ENCODE measurements at places on chromosomes 13 and 19.
A peak's percentile ranks its signal among the peaks of the same experiment; 100 is the strongest.

GRCh38 chr19:6232601-6233055, 47.1 kb downstream of the MLLT1 start:
- peak; percentile 76 for DNase-seq

- peak; percentile 89 for DNase-seq
Measured at GRCh38 chr19:34712395-34713261, 21.4 kb upstream of the ZNF181 start.

DNA sequence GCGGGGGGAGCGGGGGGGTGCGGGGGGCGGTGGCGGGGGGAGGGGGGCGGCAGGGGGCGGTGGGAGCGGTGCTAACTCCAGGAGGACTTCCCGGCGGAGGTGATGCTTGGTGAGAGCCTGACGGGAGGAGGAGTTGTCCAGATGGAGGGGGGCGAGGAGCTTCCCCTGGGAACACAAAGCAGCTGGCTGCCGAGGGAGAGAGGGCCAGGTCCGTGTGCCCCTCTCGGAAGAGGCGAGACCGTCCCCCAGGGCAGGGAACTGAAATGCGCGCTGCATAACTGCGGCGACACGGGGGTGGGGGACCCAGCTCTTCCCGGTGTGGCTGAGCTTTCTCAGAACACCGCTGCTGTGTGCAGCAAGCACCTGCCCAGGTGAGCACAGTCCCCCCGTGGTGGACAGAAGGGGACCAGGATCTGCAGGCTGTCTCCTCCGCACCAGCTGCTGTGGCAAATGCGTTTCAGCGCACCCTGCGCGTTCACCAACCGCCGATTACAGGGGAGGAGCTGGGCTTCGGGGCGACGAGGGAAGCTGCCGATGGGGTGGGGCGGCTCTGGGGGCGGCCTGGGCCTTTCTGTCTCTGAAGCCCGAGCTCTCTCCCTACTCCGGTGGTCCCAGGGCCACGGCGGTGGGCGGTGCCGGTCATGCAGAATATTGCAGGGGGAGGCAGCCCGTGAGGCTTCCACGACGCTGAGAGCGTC, 54.7 kb upstream of the F7 start:
- DNase-seq: no peak

- DNase-seq: no peak
Measured at GRCh38 chr19:41545547-41545946, 30.4 kb upstream of the CEACAM21 start.

- DNase-seq: no peak
Measured at GRCh38 chr13:62193919-62194318, 778.3 kb upstream of the PCDH20 start.

- peak; percentile 41 for DNase-seq
Measured at GRCh38 chr13:104114101-104114500, 1047.9 kb upstream of the SLC10A2 start.

DNA sequence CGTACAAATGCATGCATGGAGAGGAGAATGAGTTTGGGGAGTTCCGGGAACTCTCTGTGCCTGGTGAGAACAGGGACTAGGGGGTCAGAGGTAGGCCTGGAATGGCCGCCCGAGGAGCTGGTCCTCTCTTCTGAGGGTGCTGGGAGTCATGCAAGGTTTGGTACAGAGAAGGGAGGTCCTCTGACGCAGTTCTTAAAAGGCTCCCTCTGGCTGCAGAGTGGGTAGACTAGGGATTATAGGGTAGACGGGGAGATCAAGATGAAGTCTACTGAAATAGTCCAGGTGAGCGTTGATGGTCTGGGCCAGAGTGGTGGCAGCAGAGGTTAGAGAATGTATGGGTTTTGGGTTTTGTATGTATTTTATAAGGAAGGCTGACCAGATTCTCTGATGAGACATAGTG, 796 bp downstream of the ZNF304 start:
- DNase-seq: peak; percentile 26

GRCh38 chr13:112943309-112944125, 25.5 kb upstream of the MCF2L start:
- DNase-seq: peak; percentile 20

DNA sequence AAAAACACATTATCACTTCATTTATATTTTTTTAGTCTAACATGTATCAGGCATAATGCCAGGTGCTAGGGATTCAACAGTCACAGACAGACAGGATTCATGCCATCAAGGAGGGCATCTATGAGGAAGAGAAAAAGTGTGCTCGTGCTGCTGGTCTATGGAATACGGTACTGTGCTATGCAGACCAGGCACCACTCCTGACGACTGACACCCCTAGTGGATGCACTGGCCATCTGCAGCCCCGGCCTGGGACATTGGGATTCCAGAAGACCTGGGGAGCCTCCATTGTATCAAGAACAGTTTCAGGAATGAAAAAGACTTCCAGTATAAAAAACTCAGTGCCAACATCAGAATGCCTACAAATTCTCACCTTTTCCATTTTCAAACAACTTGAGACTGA, 94.0 kb downstream of the KLF12 start:
- peak; percentile 34 for DNase-seq

- peak; percentile 81 for DNase-seq
Measured at GRCh38 chr13:48896312-48896711, 79.4 kb upstream of the FNDC3A start.

- DNase-seq: no peak
Measured at GRCh38 chr13:50788551-50789210, 54.8 kb downstream of the DLEU7 start.

DNA sequence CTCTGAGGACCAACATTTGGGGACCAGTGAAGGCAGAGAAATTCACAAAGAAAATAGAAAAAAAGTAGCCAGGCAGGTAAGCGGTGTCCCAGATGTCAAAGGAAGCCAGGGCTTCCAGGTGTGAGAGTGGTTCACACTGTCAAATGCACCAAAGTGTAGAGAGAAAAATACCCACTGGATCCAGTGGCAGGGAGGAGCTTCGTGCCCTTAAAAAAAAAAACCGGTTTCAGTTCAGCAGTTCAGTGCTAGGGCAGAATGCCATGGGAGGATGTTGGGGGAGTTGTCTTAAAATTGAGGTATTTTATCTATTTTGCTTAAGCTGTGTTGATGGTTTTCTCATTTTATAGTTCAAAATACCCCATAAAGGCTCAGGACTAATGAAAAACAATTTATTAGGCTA, 47.8 kb upstream of the C1QTNF9 start:
- peak; percentile 18 for DNase-seq

DNA sequence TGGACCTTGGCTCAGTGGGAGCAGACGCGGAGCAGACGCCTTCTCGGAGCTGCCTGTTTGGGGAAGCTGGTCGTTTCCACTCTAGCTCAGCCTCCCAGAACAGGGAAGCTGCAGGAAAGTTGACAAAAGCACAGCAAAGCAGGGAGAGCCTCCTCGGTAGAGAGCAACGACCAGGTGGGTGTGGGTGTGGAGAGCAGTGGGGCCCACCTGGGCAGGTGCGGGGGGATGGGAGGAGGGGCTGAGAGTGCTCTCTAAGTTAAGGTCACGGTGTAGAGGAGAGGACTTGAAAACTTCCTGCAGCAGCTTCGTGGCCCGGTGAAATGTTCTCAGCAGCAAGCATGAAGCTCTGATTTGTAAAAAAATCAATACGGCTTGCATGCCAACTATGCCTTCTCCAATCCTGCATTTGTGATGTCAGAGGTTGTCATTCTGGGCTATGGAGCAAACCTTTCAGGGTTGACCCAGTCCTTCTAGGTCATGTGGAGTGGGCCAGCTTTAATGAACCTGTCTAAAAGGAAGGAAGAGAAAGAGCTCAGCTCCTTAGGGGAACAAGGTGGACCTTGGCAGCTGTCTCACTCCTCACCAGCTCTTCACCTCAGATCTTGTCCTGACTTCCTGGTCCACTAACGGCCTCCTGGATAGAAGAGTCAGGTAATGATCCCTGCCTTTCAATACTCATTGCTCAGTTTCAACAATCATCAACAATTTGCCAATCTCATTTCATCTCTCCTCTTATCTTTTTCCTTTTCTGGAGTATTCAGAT, 85.8 kb upstream of the UBL3 start:
- DNase-seq: no peak

DNA sequence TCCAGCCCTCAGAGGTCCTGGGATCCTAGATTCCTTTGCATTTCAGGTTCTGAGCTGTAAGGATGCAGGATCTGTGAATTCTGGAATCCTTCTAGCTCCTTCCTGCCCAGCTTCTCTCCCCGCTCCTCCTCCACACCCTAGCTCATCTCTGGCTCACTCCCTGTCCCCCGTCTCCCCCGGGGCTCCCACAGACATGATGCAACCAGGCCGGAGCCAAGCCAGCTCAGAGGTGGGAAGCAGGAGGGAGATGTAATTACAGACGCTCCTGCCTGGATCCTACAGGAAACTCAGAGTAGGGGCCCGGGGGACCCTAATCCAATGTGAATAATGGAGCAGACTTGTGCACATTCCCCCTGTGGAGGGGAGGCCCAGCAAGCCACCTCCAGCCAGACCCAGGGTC, 4.5 kb downstream of the GNG8 start:
- DNase-seq: peak; percentile 55

- DNase-seq: no peak
Measured at GRCh38 chr13:40197936-40198595, 468.4 kb downstream of the FOXO1 start.

GRCh38 chr19:18257503-18258470, 16.5 kb downstream of the IQCN start:
- peak; percentile 25 for DNase-seq

- no peak for DNase-seq
Measured at GRCh38 chr19:50513746-50514345, at the start of gene ASPDH. TSS of gene ASPDH (minus strand) at chr19:50513913. CDS start at chr19:50513823, 90 bp downstream.

- DNase-seq: no peak
Measured at GRCh38 chr13:94996445-94996844, 284.1 kb upstream of the SOX21 start.
